ENCODE measurements at places on chromosomes 2 and 18.
A peak's percentile ranks its signal among the peaks of the same experiment; 100 is the strongest.

DNA sequence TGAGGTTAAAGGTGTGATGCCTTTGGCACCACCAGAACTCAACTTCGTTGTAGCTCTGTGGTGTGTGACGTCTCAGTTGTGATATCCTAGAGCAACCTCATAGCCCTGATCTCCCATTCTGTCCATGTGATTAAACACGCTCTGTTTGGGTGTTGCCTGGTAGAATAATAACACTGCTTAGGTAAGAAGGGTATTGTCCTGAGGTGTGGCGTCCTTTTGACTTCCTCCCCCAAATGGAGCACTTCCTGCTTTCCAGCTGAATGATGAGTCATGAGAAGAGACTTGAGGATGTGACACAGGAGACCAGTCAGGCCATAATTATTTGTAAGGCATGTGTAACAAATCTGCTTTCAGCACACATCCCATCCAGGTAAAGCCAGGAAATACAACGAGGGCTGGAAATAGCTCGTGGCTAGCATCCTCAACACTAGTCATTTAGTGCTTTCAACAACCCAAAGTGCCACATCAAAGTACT lies 100.7 kb downstream of the RAPGEF4 start:
- no peak for DNase-seq

- DNase-seq: no peak
Observed at GRCh38 chr2:47076586-47077441, 78.3 kb downstream of the STPG4 start.

- no peak for DNase-seq
Observed at GRCh38 chr2:58904095-58904494, 663.0 kb upstream of the FANCL start.

GRCh38 chr2:31191931-31192330 lies 25.4 kb downstream of the CAPN14 start:
- DNase-seq: no peak

- DNase-seq: no peak
Observed at GRCh38 chr2:111094691-111095090, 26.0 kb upstream of the BCL2L11 start.

DNA sequence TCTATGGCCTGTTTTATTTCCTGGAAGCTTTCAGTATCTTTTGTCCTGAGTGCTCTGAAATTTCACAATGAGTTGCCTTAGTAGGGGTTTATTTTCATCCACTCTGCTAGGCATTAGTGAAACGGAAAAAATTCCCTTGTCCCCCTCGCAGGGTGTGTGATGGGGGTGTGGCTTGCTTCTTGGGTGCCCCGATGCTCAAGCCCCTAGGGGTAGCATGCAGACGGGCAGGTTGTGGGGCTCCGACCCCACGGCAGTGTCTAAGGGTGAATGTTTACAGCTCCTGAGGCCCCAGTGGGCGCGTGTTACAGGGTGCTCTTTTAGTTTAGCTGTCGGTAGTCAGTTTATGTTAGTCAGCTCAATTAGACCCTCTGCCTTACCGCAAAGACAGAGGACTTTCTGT lies 32.2 kb upstream of the MAP4K4 start:
- no peak for DNase-seq

DNA sequence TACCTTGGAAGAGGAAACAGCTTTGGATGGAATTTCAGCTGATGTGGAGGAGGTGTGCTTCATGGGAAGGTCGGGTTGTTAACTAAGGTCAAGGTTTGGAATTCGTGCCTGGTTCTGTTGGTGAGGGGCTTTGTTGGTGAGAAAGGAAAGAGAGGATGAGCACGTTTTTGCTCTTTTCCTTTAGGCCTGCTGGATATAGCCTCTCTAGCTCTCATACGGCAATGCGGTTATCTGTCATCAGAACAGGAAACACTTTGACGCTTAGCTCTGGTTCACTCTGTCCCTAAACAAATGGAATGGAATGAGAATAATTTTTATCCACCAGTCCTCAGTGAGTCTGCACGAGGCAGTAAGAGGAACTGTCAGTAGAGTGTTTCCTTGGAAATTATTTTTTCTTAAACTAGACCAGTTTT lies 169.7 kb upstream of the NOSTRIN start:
- DNase-seq: no peak

DNA sequence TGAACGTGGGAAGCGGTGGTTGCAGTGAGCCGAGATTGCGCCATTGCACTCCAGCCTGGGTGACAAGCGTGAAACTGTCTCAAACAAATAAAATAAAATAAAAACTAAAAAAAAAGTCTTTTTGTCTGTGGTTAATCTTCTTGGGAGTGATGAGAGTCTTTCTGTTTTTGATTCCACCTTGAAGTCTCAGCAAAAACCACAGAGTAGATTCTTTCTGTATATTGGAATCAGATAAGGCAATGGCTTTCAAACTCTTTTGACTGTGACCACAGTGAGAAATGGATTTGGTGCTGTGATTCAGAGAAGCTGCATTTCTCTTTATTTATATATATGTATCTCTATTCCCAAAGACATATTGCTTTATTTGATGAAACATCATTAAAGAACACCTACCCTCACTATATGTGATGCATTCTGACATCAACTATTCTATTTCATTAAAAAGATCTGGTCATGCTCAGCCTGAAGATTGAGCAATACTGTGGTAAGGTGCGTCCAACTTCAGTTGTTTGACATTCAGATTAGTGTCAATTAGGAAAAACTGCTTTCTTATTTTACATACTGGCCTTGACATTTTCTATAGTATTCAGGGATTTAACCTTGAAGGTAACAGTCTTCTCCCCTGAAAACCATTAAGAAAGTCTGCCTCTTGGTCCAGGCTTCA lies 15.6 kb downstream of the HRH4 start:
- no peak for DNase-seq

DNA sequence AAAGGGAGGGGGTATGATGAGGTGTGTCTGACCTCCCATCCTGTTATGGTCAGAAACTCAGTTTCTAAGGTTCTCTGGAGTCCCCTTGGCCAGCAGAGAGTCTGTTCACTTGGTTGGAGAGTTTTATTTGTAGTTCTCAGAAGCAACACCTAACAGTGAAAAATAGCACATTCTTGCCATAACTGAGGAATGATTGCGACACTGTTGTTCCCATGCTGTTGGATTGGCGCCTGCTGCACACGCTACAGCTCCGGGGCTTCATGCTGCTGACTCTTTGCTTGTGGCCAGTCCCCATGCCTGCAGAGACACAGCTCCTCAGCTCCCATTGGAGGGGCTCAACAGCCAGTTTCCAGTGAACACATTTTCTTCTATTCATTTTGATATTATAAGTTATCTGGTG lies 42.1 kb downstream of the TPGS2 start:
- no peak for DNase-seq

DNA sequence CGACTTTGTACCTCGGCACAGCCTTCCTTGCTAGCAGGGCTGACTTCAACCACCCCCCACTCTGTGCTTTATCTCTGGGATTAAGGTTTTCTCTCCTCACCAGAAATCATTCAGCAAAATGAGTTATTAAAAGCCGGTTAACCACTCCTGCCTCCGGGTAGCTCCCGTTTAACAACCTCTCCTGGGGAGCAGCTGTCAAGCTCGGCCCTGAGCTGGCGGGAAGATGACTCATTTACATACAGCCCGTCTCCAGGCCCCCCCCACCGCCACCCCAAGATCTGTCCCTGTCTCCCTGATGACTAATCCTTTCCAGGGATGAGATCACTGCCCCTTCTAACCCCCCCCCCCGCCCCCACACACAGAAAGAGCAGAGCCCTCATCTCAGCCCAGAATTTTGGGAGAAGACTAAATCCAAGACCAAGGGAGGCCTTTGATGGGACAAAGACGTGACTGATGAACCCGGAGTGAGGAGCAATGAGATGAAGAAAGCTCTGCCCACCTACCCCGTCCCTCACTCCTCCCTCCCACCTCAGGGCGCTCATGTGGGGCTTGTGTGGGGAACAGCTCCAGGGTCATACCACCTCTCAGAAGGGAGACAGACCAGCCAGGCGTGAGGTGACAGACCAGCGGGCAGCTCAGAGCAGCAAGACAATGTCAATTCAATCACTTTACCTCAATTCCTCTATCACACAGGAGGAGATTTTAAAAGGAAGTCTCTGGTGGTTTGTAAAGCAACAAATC lies 131.4 kb downstream of the MSH2 start:
- DNase-seq: no peak

DNA sequence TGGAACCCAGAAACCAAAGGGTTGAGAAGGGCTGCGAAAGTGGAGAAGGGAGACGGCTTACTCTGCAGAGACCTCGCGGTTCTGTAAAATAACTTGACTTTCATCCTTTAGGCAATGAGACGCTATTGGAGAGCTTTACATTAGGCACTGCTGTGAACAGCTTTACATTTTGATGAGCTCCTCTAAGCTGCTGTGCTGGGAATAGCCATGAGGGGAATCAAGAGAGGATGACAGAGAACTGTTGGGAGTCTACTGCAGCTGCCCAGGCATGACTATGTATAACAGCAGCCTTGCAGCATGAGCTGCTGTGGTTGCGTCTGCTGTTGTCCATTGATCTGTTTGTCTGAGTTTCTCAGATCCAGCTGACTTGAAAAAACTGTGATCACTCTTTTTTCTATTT lies 310.8 kb upstream of the MAP2 start:
- no peak for DNase-seq

- DNase-seq: no peak
Observed at GRCh38 chr2:210792000-210792399, 235.6 kb downstream of the CPS1 start.

- DNase-seq: peak; percentile 68
Observed at GRCh38 chr2:197255543-197255942, 55.0 kb downstream of the ANKRD44 start.

DNA sequence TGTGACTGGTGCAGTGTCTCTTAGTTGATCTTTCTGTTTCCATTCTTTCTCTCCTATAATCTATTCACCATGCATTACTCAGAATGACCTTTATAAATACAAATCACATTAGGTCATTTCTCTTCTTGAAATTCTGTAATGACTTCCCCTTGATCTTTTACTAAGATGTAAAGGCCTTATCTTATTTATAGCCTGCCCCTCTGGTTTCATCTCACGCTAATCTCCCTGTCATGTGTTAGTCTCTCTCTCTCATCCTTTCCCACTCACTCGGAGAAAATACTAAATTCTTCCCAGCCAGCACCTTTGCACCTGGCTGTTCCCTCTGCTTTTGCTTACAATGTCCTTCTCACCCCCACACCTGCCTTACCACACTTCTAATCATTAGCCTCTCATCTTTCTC lies 530.8 kb downstream of the ADCYAP1 start:
- DNase-seq: no peak

DNA sequence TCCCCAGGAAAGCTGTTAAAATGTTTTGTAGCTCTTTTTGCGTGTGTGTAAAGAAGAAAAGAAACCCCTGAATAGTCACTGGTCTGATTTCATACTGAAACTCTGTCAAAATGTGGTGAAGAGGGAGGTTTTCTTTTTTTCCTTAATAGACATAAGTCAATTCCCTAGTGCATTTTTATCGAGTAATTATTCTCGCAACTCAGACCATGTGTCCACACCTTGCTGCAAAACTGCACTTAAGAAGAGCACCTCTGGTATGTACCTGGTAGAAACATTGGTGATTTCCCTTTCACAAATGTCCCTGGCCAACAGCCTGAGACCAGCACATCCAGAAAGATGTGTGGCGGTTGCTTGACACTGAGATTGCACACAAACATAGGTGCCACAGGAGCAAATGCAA lies 159.9 kb downstream of the ZNF521 start:
- no peak for DNase-seq

DNA sequence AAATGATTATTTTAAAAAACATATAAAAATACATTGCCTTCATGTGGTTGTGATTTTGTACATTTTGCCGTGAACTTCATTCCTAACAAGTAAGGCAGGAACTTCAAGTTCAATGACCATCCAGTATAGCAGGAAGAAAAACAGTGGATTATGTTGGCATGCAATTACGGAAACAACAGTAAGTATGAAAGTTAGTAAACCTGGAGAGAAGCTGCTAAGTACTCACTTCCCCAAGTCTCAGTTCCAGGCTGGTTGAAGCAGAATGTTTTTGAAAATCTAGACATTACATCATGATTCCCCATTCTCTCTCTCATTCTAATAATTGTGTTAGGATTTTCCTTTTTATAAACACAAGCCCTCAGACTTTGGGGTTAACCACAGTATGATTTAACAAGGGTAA lies 987.1 kb upstream of the KLHL29 start:
- DNase-seq: no peak

DNA sequence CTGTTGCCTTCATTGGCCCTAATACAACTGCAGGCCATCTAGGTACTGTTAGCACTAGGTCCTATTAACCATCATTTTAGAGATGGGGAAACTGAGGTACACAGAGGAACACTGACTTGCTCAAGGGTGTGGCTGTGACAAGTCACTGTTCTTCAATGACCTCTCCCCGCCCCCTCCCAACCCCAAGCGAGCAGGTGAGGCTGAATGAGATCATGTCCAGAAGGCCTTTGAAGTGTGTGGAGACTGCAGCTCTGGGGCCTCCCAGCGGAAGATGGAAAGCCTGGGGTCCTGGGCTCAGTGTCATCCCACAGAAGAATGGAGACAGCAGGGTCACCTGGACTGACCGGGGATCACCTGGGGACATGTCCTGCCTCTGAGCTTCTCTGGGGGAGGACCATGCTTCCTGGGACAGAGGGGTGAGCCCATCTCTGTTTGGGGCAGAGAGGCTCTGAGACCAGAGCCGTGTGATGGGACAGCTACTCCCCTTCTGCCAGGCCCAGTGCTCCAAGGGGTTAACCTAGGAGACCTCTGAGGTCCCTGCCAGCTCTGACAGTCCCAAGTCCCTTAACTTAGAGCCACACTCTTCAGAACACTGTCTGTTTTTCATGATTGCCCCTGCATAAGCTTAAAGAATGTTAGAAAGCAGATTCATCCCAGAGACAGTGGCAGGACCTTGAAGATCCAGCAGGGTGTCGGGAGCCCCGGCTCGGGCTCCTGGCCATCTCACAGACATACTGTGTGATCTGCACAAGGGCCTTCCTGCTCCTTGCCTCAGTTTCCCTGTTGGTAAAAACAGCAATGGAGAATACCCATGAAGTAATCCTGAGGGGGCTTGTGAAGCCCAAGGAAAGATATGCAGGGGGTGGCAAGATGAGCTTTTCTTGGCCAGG lies 16.7 kb upstream of the FOSL2 start:
- DNase-seq: no peak

DNA sequence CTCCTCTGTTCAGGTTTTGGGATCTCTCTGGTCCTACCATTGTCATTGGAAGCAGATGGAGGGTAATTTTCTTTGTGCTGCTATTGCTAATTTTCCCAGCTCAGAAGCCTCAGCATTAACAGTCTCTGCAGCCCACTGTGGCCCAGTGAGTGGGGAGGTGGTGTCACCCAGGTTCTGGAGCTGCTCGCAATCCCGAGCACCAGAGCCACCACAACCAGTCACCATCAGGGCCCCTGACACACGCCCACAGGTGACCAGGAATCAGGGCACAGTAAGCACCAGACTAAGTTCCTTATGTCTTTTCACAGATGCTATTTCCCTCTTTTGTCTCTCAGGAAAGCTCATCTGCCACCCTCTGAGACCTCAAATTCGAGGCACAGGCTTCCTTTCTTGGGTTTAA lies 87.9 kb downstream of the SEPTIN10 start:
- DNase-seq: no peak

GRCh38 chr18:10437837-10438236 lies 16.6 kb upstream of the APCDD1 start:
- no peak for DNase-seq
